ENCODE measurements at places on chromosomes 5 and 9.

DNA sequence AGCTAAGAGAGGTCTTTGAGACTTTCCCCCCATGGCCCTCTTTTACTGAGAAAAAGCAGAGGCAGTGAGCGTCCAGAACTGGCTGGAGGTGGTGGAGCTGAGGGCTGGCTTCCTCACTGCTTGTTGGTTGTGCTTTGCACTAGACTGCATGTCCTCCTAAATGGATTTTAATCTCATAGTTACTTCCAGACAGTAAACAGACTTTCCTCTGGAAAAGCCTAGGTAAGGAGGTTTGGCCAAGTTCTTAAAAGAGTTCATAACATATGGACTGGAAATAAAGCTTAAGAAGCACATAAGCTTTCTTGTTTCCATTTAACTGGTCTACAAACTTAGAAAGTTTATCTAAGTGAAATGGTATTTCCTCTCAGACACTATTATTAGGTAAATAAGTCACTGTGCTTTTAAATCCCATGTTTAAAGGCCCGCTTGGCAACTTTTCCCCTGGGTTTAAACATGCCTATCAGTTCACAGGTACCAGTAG lies 2.0 kb downstream of the ASPN start:
- no peak for DNase-seq

GRCh38 chr5:155839251-155840037 lies 487.5 kb upstream of the SGCD start:
- DNase-seq, result peak; percentile 9

GRCh38 chr5:160618286-160618685 lies 196.6 kb downstream of the PTTG1 start:
- DNase-seq, result no peak

- no peak for DNase-seq
These were observed 91.8 kb upstream of the CACNA1B start for GRCh38 chr9:137785704-137786161.

DNA sequence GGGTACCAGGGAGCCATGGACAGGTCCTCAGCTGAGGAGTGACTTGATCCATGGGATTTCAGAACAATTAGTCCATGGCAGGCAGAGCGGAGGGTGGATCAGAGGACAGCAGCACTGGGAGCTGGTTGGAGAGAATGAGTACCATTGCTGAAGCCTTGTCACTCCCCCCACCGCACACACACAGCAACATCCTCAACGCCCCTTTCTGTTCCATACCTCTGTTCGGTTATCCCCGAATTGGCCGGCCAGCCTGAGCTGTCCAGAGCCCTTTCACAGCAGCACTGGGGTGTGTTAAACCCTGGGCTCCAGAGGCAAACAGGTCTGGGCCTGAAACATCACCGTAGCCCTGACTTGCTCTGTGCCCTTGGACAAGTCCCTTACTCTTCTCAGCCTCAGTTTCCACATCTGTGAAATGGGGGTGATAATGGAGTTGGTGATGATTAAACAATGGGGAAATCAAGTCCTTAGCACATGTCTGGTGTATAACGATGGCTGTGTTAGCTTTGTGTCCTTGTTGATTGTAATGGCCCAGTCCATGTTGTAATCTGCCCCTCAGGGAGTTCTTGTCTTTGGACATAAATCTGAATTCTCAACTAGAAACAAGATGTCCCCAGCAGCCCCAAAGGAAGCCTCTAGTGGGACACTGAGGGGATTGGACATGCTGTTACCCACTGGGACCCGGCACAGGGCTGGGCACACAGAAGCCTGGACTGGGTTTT lies 16.9 kb downstream of the GSN start:
- DNase-seq, result no peak

GRCh38 chr9:70692431-70692830 lies 278.0 kb upstream of the KLF9 start:
- DNase-seq, result no peak

DNA sequence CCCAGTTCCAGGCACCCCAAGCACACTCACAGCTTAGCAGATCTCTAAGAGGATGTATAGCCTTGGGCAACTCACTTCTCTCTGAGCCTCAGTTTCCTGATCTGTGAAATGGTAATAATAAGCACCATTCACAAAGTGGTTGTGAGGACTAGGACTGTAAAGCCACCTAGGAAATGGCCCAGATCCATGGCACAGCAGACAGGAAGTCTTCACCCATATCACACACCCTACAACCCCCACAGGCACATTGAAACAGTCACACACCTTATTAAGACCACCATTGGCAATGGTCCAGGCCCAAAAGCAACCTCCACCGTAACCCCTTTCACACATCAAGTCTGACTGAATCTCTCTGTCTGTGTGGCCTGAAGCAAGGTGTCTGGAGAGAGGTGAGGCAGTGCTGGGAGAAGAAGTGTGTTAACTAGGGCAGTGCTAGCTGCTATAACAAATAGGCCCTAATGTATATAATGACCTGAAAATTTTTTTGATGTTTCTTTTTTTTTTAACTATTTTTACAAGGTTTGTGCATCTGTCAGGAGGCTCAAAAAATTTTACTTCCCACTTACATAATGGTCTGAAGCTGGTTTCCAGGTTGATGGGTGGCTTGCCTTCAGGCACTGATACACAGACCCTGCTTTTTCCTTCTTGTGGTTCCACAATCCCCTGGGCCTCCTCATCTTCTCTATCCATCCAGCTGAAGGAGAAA lies 2.4 kb upstream of the RGS14 start:
- DNase-seq, result no peak

DNA sequence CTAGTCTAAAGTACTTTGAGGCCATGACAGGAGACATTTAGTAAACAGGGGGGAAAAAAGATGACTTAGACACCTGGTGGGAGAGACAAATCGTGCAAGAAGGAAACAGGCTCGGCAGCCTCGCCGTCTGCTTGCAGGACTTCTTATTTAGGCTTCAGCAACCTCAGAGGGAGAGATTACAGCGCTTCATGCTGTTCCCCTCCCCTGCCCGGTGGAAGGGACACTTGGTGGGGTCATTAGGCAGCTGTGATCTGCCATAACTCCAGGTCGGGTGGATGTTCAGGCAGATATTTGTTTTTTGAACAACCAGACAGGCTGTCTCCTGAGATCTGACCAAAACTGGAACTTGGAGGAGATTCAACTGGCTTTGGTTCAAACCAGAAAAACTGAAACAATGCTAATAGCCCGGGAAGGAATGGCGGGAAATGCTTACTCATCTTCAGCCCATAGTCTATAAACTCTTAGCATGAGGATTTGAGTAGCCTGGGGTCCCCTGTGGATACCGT lies 38.1 kb upstream of the CD180 start:
- DNase-seq, result no peak

DNA sequence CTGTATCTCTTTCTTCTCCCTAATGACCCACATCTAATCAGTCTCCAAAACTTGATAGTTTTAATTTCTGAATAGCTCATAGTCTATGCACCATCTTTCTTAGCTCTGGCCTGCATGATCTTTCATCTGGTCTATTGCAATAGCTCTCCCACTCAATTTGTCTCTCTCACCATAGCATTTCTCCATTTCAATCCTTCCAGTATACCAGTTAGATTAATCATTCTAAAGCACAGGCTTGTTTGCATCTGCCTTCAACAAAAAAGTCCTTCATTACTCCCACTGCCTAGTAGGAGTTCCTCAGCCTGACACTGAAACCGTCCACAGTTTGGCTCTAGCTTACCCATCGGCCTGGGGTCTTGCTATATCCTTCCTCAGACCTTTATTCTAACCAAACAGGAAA lies 344.9 kb downstream of the ENC1 start:
- DNase-seq, result no peak

GRCh38 chr9:92159058-92159457 lies 43.8 kb upstream of the SPTLC1 start:
- no peak for DNase-seq

GRCh38 chr9:126043681-126044080 lies 282.9 kb upstream of the MVB12B start:
- no peak for DNase-seq

GRCh38 chr9:117826837-117827236 lies 122.6 kb downstream of the TLR4 start:
- no peak for DNase-seq

DNA sequence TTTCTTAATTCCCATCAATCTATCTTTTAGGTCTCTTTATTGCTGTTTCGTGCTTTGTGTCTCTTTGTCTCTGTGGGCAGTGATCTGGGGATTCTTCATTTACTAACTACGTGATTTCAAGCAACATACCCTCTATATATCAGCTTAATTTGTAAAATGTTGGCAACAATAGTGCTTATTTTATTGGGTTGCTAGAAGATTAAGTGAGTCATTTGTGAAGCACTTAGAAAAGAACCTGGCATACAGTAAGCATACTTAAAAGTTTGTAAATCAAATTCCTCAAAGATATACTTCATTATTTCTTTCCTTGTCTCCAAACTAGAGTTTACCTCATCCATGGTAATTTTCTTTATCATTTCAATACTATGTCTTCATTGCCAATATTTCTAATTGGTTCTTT lies 669.7 kb downstream of the MAT2B start:
- no peak for DNase-seq

GRCh38 chr9:89992326-89993198 lies 387.8 kb downstream of the GADD45G start:
- DNase-seq, result no peak

GRCh38 chr5:112492291-112492690 lies 73.2 kb upstream of the EPB41L4A start:
- peak; percentile 77 for DNase-seq

- no peak for DNase-seq
These were observed 43.4 kb downstream of the IRF1 start for GRCh38 chr5:132447196-132447595.

GRCh38 chr5:131899686-131900085 lies 45.8 kb downstream of the MEIKIN start:
- DNase-seq, result no peak

- no peak for DNase-seq
These were observed 2185.8 kb upstream of the ACO1 start for GRCh38 chr9:30198463-30199309.

- DNase-seq, result no peak
These were observed 59.4 kb upstream of the CTXN3 start for GRCh38 chr5:127589309-127590030.

DNA sequence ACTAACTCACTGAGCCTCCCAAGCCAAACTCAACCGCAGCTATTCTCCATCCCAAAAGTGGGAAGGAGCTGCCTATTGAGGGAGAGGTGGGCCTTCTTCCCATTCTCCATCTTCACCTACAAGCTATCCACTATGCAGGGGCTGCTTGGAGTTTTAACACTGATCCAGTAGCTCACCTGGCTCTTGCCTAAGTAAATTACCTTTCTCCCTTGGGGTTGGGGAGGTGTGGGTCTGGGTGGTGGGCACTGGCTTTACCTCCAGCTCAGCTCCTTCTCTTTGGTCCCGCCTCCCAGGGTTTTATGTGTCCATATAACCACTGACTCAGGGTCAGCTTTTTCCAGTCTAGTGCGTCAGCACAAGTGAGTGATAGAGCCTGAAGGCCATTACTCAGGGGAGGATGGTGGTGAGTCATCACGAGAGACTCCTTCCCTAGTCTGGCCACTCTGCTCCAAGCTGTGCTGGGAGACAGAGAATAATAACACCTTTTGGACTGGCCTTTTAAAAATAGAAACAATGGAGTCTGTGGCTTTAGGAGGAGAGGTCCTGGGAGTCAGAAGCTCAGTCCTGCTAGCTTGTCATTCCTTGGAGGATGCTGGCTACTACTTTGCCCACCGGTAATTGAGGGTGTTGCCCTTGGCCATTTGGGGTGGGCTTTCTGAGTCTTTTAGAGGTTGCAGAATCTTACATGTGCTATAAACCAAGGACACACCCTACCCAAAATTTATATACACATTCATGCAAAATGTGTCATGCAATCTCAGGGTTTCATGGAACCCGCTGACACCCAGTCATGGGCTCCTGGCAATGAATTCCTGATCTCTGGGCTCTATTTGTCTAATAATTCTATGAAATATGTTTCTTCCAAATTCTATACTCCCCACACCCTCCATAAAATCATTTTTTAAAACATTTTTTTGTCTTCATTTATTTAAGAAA lies 35.6 kb upstream of the ATP6V1G1 start:
- DNase-seq, result peak; percentile 77

- no peak for DNase-seq
These were observed 97.2 kb downstream of the TRIM36 start for GRCh38 chr5:115072266-115073064.

- no peak for DNase-seq
These were observed 9.9 kb upstream of the FBP1 start for GRCh38 chr9:94649100-94649819.

DNA sequence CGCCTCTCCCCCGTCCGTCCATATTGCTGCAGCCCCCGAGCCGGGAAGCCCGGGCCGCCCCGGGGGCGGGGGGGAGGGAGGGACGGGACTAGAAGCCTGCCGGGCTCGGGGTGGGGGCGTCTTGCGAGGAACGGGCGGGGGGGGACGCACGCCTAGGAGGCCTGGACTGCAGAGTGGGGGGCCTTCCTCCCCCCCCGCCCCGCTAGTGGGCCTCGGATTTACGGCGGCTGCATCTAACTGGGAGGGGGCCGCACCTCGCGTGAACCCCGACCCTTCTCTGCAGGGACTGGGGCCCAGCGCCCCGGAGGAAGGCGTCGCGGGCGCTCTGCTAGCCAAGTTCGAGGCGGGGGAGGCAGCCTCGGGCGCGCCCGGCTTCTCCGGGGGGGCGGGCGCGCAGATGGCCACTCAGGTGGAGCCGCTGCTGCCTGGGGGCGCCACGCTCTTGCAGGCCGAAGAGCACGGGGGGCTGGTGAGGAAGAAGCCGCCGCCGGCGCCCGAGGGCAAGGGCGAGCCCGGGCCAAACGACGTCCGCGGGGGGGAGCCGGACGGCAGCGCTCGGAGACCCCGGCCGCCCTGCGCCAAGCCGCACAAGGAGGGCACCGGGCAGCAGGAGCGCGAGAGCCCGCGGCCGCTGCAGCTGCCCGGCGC lies at the start of gene LARP1:
Gene LARP1 (plus strand): TSS at position 17 of the 648 bp plus-strand sequence. CDS start 381 bp downstream, at position 398.
- no peak for DNase-seq

DNA sequence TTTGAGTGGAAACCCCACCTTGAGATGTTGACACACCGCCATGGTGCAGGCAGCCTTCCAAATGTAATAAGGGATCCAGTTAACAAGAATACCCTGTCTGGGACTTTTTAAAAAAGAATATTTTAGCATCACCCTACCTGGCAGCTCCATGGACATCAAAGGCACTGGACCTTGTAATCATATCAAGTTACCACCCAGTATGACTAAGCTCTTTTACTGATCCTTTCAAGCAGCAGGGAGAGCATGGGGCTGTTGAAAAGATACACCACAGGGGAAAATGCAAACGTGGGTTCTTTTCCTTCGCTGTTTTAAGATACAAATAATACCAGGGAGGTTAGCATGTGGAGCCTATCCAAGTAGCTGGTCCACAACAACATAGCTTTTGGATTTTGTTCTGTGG lies 211.2 kb downstream of the SAXO1 start:
- no peak for DNase-seq

DNA sequence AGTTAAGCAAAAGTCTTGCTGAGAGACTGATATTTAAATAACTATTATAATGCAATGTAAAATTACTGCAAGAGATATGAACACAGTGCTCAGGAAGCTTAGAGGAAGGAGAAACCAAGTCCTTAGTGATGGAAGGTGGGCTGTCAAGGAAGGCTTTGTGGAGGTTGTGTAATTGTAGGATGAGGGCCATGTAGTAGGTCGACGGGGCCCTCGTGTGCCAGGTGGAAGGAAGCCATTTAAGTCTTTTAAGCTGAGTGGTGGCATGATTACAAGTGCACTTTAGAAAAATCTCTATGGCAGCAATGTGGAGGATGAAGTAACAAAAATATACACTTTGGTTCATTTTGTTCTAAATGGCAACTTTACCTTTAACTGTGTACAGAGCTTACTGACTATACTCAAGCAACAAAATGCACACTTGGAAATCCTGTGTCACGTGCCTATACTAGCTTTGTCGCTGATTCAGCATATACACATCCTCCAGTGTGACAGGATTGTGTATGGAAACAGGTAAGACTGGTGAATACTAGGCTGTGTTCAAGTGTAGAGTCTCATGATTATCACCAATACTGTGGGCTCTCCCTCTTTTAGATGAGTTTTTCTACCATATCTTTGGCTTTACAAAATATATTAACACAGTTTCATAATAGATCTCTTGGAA lies 78.6 kb downstream of the TMC1 start:
- DNase-seq, result no peak

All from HEK293T (cell line).